Right lung (tissue), 10 donors: ENCODE measurements at places on chromosomes 13 and 19.

GRCh38 chr13:67200183-67200582 lies 30.0 kb downstream of the PCDH9 start:
- DNase-seq, result no peak

- no peak for DNase-seq
Measured at GRCh38 chr13:38862443-38862842, 128.2 kb downstream of the STOML3 start.

DNA sequence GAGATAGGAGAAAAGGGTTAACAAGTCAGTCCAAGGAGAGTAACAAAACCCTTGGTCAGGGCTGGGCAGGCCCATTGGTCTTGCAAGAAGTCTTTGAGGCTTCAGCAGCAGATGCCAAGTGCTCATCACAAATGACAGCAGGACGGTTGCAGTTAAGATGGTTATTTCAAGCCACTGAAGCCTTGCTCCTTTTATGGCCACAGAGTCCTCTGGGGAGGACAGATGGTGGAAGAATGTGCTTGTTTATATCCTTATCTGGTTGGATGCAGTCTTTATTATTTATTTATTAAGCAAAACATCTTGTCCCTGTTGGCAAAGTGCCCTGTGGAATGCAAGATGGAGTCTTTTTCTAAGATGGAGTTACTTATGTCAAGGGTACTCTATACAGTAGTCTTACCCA lies 19.2 kb upstream of the ZNF331 start:
- DNase-seq, result no peak

GRCh38 chr19:3129112-3129511 lies 6.7 kb upstream of the GNA15 start:
- DNase-seq, result no peak

DNA sequence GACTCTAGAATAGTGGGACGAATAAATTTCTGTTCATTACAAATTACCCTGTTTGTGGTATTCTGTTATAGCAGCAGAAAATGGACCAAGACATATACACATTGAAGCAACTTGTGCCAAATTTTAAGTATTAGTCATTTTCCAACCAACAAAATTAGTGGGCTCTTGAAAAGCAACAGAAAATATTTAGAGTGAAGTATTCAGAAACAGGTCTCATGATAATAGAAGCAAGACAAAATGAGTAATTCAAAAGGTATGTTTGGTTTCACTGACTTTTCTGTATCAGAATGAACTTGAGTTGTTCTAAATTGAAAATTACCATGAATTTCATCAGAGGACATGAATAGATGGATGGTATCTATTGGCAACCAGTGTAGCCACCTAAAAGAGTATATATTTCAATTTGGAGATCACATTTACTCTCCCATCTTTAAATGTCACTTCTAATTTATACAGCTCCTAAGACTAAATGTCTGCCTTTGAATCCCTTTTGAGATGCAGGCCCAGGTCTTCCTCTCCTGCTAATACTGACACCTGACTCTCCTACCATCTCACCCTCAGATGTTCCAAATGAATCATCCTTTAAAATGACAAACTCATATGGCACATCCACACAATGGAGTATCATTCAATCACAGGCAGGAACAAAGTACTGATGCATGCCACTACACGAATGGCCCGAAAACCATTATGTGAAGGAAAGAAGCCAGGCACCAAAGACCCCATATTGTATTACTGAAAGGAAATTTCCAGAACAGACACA lies 40.7 kb upstream of the DOCK9 start:
- no peak for DNase-seq

GRCh38 chr13:41356786-41357185 lies 45.7 kb downstream of the NAA16 start:
- DNase-seq, result no peak

DNA sequence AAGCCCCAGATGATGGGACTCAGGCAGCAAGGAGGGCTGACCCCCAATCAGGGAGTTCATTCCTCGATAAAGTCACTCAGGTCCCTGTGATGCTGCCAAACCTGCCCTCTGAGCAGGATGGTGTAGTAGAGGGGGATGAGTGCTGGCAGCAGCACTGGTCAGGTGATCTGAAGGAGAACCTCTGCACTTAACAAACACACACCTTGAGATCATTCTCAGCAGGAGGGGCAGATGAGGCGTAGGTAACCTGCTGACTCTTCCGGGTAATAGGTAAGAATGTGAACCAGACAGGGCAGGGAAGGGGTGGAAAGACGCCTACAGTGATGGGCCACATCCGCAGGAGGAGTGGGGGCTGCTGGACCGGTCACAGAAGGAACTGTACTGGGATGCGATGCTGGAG lies 3.2 kb downstream of the ZNF446 start:
- DNase-seq, result no peak

DNA sequence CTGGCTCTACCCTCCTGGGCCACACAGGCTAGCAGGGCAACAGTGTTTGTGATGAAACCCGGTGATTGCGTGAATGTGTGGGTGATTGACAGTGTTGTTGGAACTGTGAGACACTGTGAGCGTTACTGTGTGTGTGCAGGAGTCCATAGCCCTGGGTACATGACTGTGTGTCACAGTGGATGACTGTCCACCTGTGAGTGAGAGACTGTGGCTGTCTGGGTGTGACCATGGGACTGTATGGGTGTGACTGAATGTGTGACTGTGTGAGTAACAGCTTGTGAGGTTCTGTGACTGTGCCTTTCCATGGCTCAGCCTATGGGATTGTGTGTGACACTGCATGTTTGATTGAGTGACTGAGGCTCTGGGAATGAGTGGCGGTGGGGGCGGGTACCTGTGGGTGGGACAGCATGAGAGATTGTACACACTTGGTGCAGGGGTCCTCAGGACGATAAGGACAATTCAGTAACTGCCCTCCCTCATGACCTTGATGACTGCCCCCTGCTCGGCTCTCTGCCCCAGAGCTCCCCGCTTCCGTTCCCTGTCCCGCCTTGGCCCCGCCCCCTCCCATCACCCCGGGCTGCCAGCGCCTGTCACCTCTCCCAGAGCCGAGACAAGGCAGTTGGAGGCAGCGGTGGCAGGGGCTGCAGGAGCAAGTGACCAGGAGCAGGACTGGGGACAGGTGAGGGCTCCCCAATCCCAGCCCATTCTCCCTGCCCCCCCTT lies at the start of gene GIPR:
Gene GIPR (plus strand): TSS at position 602 of the 722 bp plus-strand sequence. CDS start 1,300 bp downstream, outside the sequence.
- DNase-seq, result no peak

DNA sequence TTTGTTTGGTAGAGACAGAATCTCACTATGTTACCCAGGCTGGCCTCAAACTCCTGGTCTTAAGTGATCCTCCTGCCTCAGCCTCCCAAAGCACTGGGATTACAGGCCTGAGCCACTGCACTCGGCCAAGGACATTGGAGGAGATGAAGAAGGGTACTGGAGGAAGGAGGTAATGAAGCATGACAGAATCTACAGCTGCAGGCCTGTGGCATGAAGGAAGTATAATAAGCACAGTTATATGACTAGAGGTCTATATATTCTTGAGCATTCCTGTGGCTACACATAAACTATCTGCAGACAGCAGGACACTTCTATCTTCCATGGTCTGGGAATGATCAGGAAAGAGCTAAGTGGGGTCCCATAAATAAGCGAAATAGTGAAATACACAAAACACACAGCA lies 18.2 kb downstream of the ZNF565 start:
- DNase-seq, result no peak

- DNase-seq, result no peak
Measured at GRCh38 chr13:97111756-97112155, 110.4 kb upstream of the MBNL2 start.

GRCh38 chr19:47813304-47813994 lies 8.3 kb upstream of the CRX start:
- DNase-seq, result peak; percentile 25

DNA sequence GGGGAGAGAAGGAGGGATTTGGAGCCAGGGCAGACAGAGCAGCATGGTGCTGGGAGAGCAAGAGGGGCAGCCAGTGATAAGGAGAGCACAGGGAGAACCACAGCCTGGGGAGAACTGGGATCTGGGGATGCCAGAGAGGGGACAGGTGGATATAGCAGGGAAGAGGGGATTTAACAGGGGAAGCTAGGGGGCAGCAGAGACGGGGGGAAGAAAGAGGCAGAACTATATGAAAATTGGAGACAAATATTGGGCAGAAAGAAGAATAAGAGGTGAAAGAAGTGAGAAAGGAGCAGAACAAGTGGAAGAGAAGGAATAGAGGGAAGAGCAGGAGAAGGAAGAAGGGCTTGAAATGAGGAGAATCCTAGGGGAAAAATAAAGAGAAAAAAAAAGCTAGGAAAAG lies 6.5 kb upstream of the ZNF528 start:
- no peak for DNase-seq

- no peak for DNase-seq
Measured at GRCh38 chr13:33080972-33081590, 64.9 kb downstream of the KL start.

DNA sequence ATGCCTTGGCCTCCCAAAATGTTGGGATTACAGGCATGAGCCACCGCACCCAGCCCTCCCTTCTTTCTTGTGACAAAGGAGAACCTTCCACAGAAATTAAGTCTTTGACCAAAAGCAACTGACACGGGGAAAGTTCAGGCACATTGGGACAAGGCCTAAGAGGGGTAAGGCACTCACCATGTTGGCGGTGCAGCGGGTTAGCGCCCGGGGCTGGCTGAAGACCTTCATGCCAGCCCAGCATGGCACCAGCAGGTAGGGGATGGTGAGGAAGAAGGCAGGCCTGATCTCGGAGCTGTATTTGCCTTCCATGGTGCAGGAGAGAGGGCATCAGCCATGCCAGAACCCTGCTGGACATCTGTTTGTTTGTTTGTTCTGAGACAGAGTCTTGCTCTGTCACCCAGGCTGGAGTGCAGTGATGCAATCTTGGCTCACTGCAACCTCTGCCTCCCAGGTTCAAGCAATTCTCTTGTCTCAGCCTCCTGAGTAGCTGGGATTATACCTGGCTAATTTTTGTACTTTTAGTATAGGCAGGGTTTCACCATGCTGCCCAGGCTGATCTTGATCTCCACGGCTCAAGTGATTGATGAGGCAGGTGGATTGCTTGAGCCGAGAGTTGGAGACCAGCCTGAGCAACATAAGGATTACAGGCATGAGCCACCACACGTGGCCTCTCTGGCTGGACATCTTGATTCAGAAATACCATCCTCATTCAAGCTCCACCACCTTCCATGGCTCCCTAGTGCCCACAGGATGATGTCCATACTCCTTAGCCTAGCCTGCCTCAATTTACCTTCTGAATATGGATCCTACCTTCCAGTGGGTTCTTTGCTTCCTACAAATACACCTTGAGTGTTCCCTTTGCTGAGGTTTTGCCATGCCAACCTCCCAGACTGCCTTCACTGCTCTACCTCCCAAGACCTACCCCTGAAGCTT lies 4.4 kb downstream of the TM6SF2 start:
- no peak for DNase-seq

- no peak for DNase-seq
Measured at GRCh38 chr19:51002089-51002532, 707 bp upstream of the KLK8 start.

GRCh38 chr13:84649853-84650252 lies 767.6 kb upstream of the SLITRK1 start:
- no peak for DNase-seq

DNA sequence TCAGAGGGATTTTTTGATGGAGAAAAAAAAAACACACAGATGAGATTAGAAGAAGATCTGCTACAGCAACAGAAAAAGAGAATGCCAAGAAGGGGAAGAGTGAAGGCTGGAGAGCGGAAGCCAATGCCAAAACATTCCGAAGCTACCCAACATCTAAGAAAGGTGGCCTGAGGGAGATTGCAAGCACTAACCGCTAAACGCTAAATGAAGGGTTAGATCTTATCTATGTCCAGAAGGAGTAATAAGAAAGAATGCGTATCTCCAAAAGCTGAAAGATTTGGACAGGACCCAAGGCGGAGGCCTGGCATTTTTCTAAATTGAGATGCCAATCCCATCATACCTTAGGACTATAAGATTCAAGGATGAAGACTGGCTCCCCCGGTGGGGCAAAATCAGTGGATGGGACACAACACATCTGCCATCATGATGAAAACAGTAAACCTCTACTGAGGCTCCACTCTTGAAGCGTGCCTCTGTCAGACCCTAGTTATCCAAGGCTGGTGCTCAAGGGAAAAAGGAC lies 15.6 kb upstream of the HMGB1 start:
- DNase-seq, result no peak

DNA sequence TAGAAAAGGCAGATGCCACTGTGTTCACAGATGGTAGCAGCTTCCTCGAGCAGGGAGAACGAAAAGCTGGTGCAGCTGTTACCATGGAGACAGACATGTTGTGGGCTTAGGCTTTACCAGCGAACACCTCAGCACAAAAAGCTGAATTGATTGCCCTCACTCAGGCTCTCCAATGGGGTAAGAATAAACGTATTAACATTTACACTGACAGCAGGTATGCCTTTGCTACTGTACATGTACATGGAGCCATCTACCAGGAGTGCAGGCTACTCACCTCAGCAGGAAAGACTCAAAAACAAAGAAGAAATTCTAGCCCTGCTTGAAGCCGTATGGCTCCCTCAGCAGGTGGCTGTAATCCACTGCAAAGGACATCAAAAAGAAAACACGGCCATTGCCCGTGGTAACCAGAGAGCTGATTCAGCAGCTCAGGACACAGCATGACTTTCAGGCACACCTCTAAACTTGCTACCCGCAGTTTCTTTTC lies 197.7 kb downstream of the ZNF737 start:
- no peak for DNase-seq

- DNase-seq, result no peak
Measured at GRCh38 chr19:48511800-48512503, at the start of gene LMTK3. Gene LMTK3 (minus strand): TSS chr19:48511835. CDS start chr19:48511576, 259 bp downstream.

GRCh38 chr19:11377756-11378155 lies 3.3 kb downstream of the SWSAP1 start:
- no peak for DNase-seq

DNA sequence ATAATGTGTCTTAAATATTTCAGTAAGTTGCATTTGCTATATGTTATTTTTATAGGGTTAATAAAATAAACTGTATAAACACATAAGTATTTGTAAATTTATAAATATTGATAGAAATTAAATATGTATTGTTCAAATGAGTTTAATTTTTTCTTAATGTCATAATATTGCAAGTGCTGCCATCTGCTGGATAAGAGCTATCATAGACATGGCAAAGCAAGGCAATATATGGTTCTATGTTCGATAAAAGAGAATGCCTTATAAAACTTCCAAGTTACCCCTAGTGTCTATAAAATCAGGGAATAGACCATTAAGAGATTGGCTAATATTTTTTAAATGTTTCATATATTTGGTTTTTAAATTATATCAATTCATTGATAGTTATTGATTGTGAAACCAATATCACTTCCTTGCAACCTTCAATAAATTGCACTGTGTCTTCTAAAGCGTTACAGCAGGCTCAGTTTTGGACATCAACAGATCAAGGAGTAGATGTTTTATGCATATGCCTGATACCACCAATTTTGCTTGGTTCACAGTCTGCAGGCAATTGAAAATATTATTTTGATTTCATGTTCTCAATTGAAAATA lies 29.0 kb upstream of the SLITRK6 start:
- DNase-seq, result peak; percentile 6

GRCh38 chr13:42275098-42275471 lies 3.1 kb downstream of the AKAP11 start:
- DNase-seq, result no peak

GRCh38 chr19:33866696-33867095 lies 70.0 kb downstream of the KCTD15 start:
- DNase-seq, result no peak

DNA sequence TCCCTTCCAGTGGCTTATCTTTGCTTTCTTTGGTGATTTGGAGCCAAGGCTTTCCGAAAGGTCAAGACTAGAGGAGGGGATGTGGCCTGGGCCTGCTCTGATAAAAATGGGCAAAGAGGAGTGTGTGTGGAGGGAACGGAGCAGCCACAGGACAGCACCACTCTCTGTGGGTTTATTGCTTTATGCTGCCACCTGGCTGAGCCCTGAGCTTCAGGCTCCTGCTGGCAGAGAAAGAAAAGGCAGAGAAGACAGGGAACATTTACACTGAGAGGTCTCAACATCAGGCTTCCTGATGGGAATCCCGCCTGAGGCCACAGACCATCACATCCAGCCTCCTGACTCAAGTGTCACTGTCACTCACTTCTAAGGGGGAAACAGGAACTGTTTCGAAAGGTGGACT lies 9.2 kb upstream of the GSX1 start:
- DNase-seq, result no peak
